Effector memory CD4-positive, alpha-beta T cell (primary cell): ENCODE measurements at places on chromosomes 11 and 22.

GRCh38 chr11:116851626-116852025 lies 14.2 kb upstream of the APOA1 start:
- peak; percentile 38 for DNase-seq

GRCh38 chr11:25319127-25319526 lies 822.3 kb downstream of the LUZP2 start:
- DNase-seq: no peak

DNA sequence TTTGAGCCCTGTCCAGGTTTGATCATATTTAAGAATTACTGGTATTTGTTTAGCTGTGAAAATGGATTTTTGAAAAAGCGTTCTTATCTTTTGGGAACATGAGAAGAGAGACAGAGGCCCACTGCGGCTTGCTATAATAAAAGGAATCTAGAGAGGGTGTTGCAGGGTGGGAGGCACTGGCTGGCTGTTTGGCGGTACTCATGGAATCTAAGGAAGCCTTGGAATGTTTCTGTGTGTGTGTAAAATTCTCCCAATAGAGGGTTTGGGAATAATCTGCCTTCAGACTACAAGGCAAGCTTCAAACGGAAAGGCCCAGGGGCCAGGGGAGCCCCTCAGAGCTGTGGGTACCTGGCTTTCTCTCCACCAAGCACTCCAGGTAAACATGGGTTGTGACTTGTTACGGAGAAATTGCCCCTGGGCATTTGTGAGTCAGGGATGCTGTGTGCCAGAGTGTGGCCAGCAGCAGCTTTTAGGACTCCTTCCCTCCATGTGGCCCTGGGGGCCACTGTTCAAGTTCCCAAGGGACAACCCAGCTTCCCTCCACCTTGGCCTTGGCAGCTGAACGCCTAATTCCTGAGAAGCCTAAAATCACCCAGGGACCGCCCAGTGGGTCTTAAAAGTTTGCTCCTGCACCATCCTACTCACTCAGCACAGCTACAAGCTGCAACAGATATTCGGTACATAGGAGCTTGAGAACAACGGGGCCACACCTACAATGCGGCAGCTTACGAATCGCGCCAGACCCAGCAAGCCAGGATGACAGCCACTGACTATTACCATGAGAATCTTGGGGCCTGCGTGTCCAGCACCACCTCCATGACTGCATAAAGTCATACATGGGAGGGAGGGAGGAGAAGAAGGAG lies 14.1 kb upstream of the SYT8 start:
- DNase-seq: no peak

- no peak for DNase-seq
These were observed 13.9 kb downstream of the DAGLA start for GRCh38 chr11:61693922-61694601.

DNA sequence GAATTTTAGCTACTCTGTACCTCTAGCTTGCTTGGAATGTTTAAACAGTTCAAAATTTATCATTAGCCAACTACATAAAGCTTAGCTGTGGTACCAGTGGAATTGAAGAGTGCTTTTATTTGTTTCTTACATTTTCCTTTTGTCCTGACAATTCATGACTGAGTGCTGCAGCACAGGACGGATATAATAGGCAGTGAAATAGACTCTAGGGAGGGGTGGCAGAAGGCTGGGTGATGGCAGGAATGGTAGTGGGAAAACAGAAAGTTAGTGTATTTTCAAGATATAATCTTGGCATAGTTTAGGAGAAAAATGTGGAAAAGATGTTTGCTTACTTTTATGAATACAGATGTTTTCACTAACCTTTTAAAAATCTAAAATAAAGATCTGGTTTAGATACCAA lies 31.1 kb upstream of the ARHGAP32 start:
- DNase-seq: no peak

- DNase-seq: no peak
These were observed 28.8 kb downstream of the ACER3 start for GRCh38 chr11:76889411-76889975.

DNA sequence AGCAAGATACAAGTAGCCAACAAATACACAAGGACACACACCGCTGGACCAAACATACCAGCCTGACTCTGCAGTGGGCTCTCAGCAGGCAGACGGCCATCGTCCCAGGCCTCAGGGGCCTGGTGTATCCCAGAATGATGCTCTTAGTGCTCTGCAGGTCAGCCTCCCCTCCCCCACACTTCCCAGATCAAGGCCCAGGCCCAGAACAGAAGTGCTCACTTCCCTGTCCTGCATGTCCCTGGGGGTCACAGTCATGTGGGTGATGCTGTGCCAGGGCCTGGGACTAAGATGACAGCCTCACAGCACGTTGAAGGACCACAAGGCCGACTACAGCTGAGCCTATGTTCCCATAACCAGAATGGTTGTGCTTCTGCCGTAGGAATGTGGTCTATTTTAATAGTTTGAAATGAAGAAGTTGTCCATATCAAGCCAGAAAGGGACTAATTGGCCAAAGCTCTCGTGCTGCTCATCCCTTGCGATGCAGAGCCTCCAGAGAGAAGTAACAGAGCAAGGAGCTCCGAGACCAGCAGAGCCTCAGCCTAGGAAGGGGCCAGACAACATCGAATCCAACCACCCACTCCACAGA lies 48.6 kb downstream of the GAB4 start:
- DNase-seq: no peak

GRCh38 chr11:74702383-74703007 lies 28.7 kb downstream of the CHRDL2 start:
- DNase-seq: peak; percentile 18

- DNase-seq: no peak
These were observed 236.3 kb downstream of the CADM1 start for GRCh38 chr11:115267871-115268270.

DNA sequence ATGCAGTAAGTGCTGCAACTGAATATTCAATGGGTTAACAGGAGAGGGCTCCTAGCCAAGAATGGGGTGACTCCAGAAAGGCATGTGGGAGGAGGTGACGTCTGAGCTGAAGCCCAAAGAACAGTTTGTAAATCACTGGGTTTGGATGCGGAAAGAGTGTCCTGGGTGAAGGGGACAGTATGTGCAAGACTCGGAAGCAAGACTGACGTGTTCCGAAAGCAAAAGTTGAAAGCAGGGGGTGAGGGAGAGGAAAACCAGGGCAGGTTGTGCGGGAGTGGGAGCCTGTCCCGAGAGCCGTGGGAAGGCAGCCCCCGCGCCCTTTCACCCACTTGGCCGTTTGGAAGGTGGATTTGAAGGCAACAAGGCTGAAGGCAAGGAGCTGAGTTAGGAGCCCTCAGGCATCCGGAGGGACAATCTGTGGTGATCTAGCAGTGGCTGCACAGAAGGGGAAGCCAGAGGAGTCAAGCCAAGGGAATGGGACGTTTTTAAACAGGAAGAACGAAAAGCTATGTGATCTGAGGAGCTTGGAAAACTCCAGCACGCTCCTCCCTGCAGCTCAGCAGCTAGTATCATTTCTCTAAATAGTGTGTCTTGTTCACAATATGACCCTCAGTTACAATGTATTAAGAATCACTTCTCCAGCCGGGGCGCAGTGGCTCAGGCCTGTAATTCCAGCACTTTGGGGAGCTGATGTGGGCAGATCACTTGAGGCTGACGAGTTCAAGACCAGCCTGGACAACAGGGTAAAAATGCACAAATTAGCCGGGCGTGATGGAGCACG lies 7.7 kb downstream of the SLC25A18 start:
- DNase-seq: no peak

DNA sequence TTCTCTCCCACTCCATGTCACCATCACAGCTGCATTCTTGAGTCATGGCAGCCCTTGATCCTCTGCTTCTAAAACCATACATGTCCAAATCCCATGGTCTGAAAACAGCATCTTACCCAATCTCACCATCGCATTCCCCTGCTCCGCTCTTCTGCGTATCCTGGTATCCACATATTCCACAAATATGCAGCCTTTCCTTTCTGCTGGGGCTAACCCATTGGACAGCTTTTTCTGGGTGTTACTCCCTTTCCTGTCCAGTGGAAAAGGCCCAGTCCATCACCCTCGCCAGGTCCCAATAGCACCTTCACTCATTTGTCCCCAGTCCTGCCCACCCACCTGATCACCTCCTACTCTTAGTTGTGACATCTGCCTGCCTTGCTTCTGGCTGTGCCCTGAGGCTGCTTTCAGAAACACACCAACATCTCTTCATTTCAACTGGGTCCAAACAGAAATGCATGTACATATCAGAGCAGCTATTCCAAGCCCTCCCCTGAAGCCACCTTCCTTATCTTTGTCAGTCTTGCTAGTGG lies 237.6 kb upstream of the TBCEL start:
- no peak for DNase-seq

GRCh38 chr22:30754971-30755758 lies 60.5 kb downstream of the OSBP2 start:
- DNase-seq: peak; percentile 2

- DNase-seq: no peak
These were observed 4.2 kb downstream of the KAT5 start for GRCh38 chr11:65716302-65716701.

GRCh38 chr11:77471558-77472193 lies 2.2 kb downstream of the PAK1 start:
- no peak for DNase-seq

GRCh38 chr11:29328961-29329441 lies 687.8 kb downstream of the KCNA4 start:
- DNase-seq: no peak

DNA sequence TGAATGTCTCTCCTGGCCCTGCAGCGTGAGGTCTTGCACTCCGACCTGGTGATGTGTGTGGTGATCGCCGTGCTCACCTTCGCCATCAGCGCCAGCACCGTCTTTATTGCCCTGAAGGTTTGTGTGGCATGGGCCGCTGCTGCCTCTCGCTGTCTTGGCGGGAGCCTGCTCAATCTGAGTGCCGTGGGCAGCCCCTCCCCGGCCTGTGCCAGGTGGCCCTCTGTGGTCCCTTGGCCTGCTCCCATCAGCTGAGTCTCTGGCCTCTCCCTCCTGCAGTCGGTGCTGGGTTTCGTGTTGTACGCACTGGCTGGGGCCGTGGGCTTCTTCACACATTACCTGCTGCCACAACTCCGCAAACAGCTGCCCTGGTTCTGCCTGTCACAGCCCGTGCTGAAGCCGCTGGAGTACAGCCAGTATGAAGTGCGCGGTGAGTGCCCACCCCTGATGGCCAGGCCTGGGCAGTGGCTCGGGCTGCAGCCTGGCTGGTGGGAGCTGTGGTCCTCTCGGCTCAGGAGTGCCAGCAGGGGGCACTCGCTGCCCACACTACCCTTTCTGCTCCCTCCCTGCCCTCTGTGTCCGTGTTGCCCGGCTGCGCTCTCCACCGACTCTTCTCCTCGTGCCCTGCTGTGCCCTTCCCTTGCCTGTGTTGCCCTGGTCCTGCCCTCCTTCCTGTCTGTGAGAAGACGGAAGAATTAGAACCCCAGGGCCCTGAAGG lies 10.2 kb downstream of the PCNX3 start:
- peak; percentile 33 for DNase-seq

GRCh38 chr11:21472261-21472660 lies 720.6 kb upstream of the ANO5 start:
- DNase-seq: no peak
